ENCODE measurements at places on chromosomes 16 and 17.

GRCh38 chr17:83087788-83088360 is 8.5 kb downstream of the METRNL start:
- DNase-seq, result no peak

DNA sequence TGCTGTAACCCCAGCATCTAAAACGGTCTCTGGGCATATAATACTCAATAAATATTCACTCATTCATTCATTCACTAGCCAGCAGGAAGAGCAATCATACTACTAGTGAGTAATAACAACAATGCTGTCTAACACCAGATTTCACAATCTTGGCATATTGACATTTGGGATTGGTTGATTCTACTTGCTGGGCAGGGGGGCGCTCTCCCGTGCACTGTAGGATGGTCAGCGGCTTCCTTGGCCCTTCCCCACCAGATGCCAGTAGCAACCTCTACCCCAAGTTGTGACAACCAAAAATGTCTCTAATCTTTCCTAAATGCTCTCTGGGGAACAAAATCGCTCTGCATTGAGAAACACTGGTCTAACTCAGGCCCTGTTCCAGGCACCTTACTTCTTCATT is 20.7 kb downstream of the WFDC1 start:
- no peak for DNase-seq

DNA sequence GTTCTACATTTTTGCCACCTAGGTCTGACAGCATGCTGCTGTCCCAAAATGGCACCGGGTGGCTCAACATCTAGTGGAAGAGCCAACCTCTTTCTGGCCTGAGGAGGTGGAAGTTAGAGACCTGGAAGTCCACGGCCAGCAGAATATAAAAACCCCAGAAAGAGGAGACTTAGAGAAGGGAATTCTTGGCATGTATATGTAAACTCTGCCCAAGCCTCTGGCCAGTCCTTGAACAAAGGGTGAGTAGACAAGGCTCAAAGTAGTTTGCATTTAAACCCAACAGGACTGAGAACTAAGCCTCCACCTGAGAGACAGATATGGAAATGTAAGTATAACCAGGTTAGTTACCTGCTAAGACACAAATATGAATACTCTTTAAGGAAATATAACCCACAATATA is 210.3 kb downstream of the GRIN2A start:
- no peak for DNase-seq

- DNase-seq, result no peak
These were observed 45.7 kb downstream of the CUEDC1 start for GRCh38 chr17:57909551-57909950.

DNA sequence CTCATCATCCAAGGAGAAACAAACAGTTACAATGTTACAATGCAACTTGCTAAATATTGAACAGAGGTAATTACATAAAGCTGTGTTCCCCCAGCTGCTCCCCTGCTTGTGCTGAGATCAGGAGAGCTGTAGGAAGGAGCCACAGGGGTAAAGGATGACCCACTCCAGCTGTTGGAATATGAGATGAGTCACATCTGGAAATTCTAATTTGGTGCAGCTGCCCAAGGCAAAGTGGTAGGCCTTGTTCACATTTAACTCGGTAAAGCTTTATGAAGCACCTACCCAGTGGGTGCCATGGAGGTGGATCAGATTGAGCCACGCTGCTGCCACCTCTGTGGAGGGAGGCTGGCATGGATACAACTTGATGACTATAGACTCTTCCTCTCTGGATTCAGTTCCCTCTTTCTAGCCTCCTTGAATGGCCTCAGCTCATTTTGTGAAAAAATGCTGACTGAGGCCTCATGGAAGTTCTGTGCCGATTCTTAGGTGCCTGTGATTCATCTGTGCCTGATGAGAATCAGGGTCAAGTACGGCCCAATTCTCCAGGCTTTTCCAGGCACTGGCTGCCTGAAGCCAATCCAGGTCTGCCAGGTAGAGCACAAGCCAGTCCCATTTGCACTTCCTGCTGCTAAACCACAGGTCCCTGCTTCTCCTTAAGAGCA is 7.4 kb downstream of the ZNF689 start:
- no peak for DNase-seq

- DNase-seq, result no peak
These were observed 9.2 kb upstream of the P2RX5 start for GRCh38 chr17:3704931-3705717.

DNA sequence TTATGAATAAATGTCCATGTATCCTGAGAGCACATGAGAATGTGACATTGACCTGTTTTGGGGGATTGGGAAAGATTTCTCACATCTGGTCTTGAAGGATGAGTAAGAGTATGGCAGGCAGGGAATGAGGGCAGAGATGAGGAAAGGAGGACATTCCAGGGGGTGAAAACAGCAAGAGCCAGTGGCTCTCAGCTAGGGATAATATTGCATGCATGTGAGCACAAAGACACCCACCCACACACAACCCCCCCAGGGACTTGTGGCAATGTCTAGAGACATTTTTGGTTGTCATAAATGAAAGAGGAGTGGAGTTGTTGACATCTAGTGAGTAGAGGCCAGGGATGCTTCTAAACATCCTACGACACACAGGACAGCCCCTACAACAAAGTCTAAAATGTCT is 6.0 kb downstream of the MYO1D start:
- DNase-seq, result no peak

DNA sequence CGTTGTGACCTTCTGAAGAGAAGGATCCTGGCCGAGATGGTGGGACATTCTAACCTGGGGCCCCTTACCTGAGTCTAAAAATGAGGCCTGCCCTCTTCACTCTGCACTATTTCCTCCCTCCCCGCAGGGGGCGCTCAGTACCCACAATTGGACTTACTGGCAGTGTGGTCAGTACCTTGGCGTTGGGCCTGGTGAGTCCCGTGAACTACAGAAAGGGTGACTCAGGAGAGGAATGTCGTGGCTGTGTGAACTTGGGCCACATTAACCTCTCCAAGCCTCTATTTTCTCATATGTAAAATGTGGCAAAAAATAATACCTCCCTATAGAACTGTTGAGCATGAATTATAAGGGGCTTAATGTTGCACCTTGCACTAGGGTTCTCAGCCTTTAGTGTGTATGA is 3.9 kb downstream of the RSAD1 start:
- peak; percentile 53 for DNase-seq

DNA sequence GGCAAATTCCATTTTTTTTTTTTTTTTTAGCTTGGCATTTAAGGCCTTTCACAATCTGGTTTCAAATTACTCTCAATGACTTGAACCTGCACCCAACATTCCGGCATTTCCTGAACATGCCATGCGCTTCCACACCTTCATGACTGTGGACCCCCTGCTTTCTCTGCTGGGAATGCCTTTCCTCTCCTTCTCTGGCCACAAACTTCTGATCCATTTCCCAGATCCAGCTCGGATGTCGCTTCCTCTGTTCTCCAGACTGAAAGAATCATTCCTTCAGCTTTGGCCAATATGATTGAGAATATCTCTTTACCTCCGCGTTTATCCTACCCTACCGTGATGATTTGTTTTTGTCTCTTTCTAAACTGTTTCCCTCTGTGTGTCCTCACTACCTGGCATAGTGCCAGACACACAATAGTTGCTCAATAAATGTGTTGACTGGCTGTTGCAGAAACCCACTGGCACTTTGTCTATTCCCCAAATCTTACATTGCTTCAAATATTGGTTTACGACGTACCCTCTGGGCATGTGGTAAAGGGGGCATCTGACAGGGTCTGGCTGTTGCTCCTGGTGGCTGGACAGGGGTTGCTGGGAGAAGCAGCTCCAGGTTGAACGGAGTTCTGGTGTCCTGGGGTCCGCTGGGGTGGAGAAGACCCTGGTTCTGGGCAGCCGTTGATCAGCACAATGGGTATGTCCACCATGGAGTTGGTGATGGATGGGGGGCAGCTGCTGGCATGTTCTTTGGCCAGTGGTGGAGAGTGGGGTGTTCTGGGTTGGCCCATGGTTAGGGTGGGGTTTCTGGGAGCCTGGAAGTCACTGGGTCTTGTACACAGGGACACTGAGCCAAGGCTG is 14.7 kb downstream of the TNS4 start:
- DNase-seq, result no peak

- no peak for DNase-seq
These were observed 5.8 kb downstream of the TBX4 start for GRCh38 chr17:61458000-61458399.
